IMR-90 (cell line): ENCODE measurements at places on chromosomes 5 and 9.

- H3K4me3 ChIP-seq: no peak overlapping the region
- no peaks in the 10 kb centered on the region for H3K36me3 ChIP-seq
- H3K27me3 ChIP-seq: no peaks in the 10 kb centered on the region
- no peak overlapping the region for H3K27ac ChIP-seq
Observed at GRCh38 chr5:181173420-181174342, 26.3 kb downstream of the OR2V2 start.

GRCh38 chr9:26677965-26678706 lies 214.5 kb downstream of the CAAP1 start:
- no peak overlapping the region for H3K4me3 ChIP-seq
- no peaks in the 10 kb centered on the region for H3K4me1 ChIP-seq
- no peaks in the 10 kb centered on the region for H3K27me3 ChIP-seq
- no peaks in the 10 kb centered on the region for H3K36me3 ChIP-seq
- DNase-seq: no peak
- no peak overlapping the region for H3K27ac ChIP-seq

DNA sequence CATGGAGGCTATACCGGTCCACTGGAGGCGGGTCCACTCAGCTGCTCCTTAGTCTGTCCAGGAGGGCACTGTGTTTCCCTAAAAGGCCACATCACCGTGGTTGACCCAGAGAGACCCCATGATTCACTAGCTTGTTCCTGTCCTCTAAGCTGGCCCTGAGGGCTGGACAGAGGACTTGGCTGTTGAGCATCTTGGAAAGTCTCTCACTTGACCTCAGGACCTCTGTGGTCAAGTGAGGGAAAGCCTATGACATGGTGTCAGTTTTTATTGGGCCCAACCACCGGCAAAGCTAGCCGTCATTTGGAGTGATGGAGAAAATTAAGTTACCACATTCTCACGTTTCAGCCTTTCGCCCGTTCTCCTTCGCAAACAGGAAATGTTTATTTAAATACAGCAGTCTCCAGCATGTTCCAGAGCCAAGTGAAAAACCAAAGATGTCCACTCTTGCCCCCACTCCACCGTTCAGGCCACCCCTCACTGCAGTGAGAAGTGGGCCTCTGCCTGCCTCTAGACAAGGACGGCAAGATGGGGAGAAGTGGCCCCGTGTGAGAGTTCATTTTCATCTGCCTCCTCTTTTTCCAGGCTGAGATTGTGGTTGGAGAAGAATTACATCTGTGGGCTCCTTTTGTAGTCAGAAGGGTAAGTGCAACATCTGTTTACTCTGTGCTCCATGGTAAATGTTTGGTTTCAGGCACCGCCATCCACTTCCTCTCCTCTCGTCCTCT lies 4.4 kb downstream of the SLIT3 start:
- no peak overlapping the region for H3K4me3 ChIP-seq
- peaks cover 22% of the 10 kb centered on the region for H3K27me3 ChIP-seq
- no peak for DNase-seq
- H3K4me1 ChIP-seq: no peaks in the 10 kb centered on the region
- no peak overlapping the region for H3K27ac ChIP-seq

- no peaks in the 10 kb centered on the region for H3K4me1 ChIP-seq
- DNase-seq: no peak
- peaks cover 4% of the 10 kb centered on the region; the same call in 1 of the 2 replicates for H3K27me3 ChIP-seq
- no peak overlapping the region for H3K27ac ChIP-seq
- no peaks in the 10 kb centered on the region for H3K36me3 ChIP-seq
Observed at GRCh38 chr5:32559921-32560320, 25.4 kb upstream of the SUB1 start.

DNA sequence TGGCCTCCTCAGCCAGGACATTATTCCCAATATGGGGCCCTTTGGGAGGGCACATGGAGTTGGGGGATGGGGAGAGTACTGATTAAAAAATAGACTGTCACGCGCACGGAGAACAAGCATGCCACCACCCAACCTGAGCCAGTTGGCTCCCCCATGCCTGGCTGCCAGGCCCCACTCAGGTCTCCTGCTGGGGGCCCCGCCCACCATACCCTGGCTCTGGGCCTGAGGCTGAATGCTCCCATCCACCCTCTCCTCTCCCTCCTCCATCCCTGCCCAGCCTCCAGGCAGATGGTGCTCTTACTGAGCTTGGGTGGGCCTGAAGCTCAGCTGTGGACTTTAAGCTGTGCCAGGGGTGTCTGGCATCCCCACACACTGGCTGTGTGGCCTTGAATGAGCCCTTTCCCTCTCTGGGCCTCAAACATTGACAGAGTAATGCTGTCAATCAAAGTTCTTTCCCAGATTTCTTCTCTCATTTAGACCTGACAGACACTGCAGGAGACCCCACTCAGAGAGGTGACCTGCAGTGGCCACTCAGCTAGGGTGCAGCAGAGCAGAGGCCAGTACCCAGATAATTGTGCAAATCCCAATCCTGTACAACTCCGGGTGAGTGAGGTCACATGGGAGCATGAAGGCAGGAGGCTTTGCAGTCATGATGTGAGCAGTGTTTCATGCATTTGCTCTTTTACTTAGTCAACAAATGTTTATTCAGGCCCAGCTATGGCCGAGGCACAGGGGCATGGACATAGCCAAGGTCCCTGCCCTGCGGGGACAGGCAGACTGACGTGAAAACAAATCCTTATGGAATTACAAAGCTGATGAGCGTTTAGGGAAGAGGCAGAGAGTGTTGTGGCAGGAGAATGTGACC lies 9.8 kb upstream of the SYNPO start:
- no peaks in the 10 kb centered on the region for H3K27me3 ChIP-seq
- H3K36me3 ChIP-seq: peaks cover 2% of the 10 kb centered on the region; the same call in 1 of the 2 replicates
- no peak overlapping the region for H3K4me3 ChIP-seq
- peaks cover 45% of the 10 kb centered on the region for H3K4me1 ChIP-seq

GRCh38 chr9:129225815-129226214 lies 47.8 kb upstream of the IER5L start:
- DNase-seq: peak; percentile 73
- H3K4me1 ChIP-seq: peaks cover 3% of the 10 kb centered on the region; the same call in 1 of the 2 replicates
- no peak overlapping the region for H3K4me3 ChIP-seq
- no peak overlapping the region for H3K27ac ChIP-seq
- H3K36me3 ChIP-seq: no peaks in the 10 kb centered on the region

- peaks cover 17% of the 10 kb centered on the region for H3K4me1 ChIP-seq
- no peak for DNase-seq
- peak overlapping the region; percentile 84 for H3K4me3 ChIP-seq
- H3K27ac ChIP-seq: no peak overlapping the region
- H3K27me3 ChIP-seq: peaks cover 5% of the 10 kb centered on the region; the same call in 1 of the 2 replicates
Observed at GRCh38 chr9:137606734-137607138, 1.2 kb downstream of the ARRDC1 start.

- H3K4me3 ChIP-seq: no peak overlapping the region
- peak; percentile 77 for DNase-seq
- H3K4me1 ChIP-seq: peaks cover 2% of the 10 kb centered on the region; the same call in 1 of the 2 replicates
- no peaks in the 10 kb centered on the region for H3K27me3 ChIP-seq
- H3K27ac ChIP-seq: no peak overlapping the region
- peaks cover 15% of the 10 kb centered on the region for H3K36me3 ChIP-seq
Observed at GRCh38 chr5:67147760-67148159, 48.8 kb downstream of the CD180 start.

- H3K36me3 ChIP-seq: no peaks in the 10 kb centered on the region
- no peak for DNase-seq
- no peaks in the 10 kb centered on the region for H3K27me3 ChIP-seq
- no peak overlapping the region for H3K4me3 ChIP-seq
Observed at GRCh38 chr9:91158286-91158685, 203.4 kb downstream of the AUH start.

- H3K4me3 ChIP-seq: no peak overlapping the region
- H3K36me3 ChIP-seq: no peaks in the 10 kb centered on the region
- no peaks in the 10 kb centered on the region for H3K4me1 ChIP-seq
- no peaks in the 10 kb centered on the region for H3K27me3 ChIP-seq
- no peak for DNase-seq
Observed at GRCh38 chr5:81842795-81843398, 92.0 kb upstream of the SSBP2 start.

- H3K4me3 ChIP-seq: no peak overlapping the region
- no peak for DNase-seq
- H3K27ac ChIP-seq: no peak overlapping the region
- no peaks in the 10 kb centered on the region for H3K36me3 ChIP-seq
Observed at GRCh38 chr5:24525414-24525813, 119.4 kb downstream of the CDH10 start.

DNA sequence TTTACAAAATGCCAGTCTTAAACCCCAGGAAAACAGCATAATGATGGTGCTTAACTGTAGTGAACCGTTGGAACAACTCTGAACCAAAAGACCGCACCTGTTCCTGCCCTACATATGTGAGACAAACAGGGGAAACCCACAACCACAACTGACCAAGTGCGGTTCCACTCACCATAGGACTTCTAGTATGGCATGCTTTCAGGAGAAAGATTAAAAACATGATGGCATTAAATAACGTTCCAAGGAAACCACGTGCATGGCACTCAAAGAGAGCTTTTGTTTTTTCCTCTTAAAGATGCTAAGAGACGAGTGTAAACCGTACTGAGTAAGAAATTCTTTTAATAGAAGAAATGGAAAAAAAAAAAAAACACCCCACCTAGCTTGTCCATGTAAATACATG lies 119.8 kb downstream of the SSBP2 start:
- no peaks in the 10 kb centered on the region for H3K36me3 ChIP-seq
- H3K27ac ChIP-seq: no peak overlapping the region

GRCh38 chr5:15525703-15526275 lies 25.8 kb downstream of the FBXL7 start:
- peaks cover 4% of the 10 kb centered on the region for H3K4me1 ChIP-seq
- peaks cover 3% of the 10 kb centered on the region; the same call in 1 of the 2 replicates for H3K36me3 ChIP-seq
- no peak overlapping the region for H3K4me3 ChIP-seq
- no peaks in the 10 kb centered on the region for H3K27me3 ChIP-seq
- DNase-seq: peak; percentile 63

GRCh38 chr9:20480249-20480648 lies 142.1 kb downstream of the MLLT3 start:
- H3K4me3 ChIP-seq: no peak overlapping the region
- no peak overlapping the region for H3K27ac ChIP-seq
- H3K4me1 ChIP-seq: peaks cover 2% of the 10 kb centered on the region
- DNase-seq: no peak
- H3K27me3 ChIP-seq: no peaks in the 10 kb centered on the region

GRCh38 chr9:78296201-78296892 lies 578 bp upstream of the PSAT1 start:
- peak; percentile 54 for DNase-seq
- H3K36me3 ChIP-seq: peaks cover 3% of the 10 kb centered on the region; the same call in 1 of the 2 replicates
- peaks cover 3% of the 10 kb centered on the region; the same call in 1 of the 2 replicates for H3K4me1 ChIP-seq
- H3K4me3 ChIP-seq: peak overlapping the region; percentile 50
- H3K27ac ChIP-seq: peak overlapping the region; percentile 82
- H3K27me3 ChIP-seq: no peaks in the 10 kb centered on the region

- DNase-seq: no peak
- H3K27ac ChIP-seq: no peak overlapping the region
- no peaks in the 10 kb centered on the region for H3K27me3 ChIP-seq
Observed at GRCh38 chr5:123673107-123673506, 161.1 kb downstream of the CSNK1G3 start.

GRCh38 chr9:89145097-89145496 lies 33.5 kb downstream of the SHC3 start:
- peaks cover 5% of the 10 kb centered on the region for H3K4me1 ChIP-seq
- no peaks in the 10 kb centered on the region for H3K27me3 ChIP-seq
- H3K4me3 ChIP-seq: no peak overlapping the region
- no peaks in the 10 kb centered on the region for H3K36me3 ChIP-seq
- H3K27ac ChIP-seq: no peak overlapping the region

DNA sequence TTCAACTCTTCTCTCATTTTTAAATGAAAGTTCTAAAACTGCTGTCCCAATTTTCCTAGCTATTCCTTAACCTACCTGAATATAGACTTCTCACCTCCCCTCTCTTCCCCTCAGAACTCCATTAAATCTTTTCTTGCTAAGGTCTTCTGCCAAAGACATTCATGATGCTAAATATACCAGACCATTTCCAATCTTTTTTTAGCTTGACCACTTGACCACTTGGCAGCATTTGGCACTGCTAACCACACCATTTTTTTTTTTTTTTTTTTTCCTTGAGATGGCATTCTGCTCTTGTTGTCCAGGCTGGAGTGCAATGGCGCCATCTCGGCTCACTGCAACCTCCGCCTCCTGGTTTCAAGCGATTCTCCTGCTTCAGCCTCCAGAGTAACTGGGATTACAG lies 3.6 kb upstream of the ZNF131 start:
- no peaks in the 10 kb centered on the region for H3K27me3 ChIP-seq
- H3K4me3 ChIP-seq: no peak overlapping the region
- no peak overlapping the region for H3K27ac ChIP-seq
- no peaks in the 10 kb centered on the region for H3K4me1 ChIP-seq
- H3K36me3 ChIP-seq: no peaks in the 10 kb centered on the region

GRCh38 chr5:67431191-67431590 lies 234.6 kb upstream of the CD180 start:
- H3K4me1 ChIP-seq: peaks cover 4% of the 10 kb centered on the region
- H3K4me3 ChIP-seq: no peak overlapping the region
- DNase-seq: no peak
- H3K36me3 ChIP-seq: no peaks in the 10 kb centered on the region

DNA sequence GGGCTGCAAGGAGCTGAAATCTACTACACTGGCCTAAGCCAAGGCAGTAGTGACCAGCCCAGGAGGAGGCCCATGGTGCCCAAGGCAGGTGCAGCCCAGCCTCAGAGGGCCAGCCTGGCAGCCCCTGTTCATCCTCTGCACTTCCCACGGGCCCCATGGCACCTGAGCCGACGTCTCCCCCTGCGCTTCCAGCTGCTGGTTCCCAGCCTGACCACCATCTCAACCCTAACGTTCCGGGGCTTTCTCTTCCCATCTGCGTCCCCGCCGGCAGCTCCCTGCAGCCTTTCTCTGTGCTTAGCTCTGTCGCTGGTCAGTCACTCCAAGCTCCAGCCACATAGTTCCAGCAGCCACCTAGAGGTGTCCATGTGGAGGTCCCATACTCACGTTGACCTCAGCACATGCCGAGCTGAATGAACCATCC lies 105.5 kb upstream of the LMX1B start:
- DNase-seq: no peak
- peaks cover 18% of the 10 kb centered on the region for H3K27me3 ChIP-seq
- H3K27ac ChIP-seq: no peak overlapping the region
- H3K4me1 ChIP-seq: no peaks in the 10 kb centered on the region; the same call in 1 of the 2 replicates
- H3K36me3 ChIP-seq: peaks cover 4% of the 10 kb centered on the region; the same call in 1 of the 2 replicates
- H3K4me3 ChIP-seq: no peak overlapping the region

- H3K27ac ChIP-seq: no peak overlapping the region
- H3K4me3 ChIP-seq: no peak overlapping the region
- H3K4me1 ChIP-seq: peaks cover 5% of the 10 kb centered on the region
- peak; percentile 62 for DNase-seq
- H3K36me3 ChIP-seq: no peaks in the 10 kb centered on the region
Observed at GRCh38 chr9:83937861-83938455, 16.7 kb upstream of the KIF27 start.

- no peak overlapping the region for H3K4me3 ChIP-seq
- no peak overlapping the region for H3K27ac ChIP-seq
- peaks cover 4% of the 10 kb centered on the region; the same call in 1 of the 2 replicates for H3K4me1 ChIP-seq
- H3K36me3 ChIP-seq: no peaks in the 10 kb centered on the region
Observed at GRCh38 chr5:127014573-127014972, 15.8 kb downstream of the MARCHF3 start.

- no peak overlapping the region for H3K4me3 ChIP-seq
- no peaks in the 10 kb centered on the region for H3K36me3 ChIP-seq
- DNase-seq: no peak
- H3K4me1 ChIP-seq: peaks cover 2% of the 10 kb centered on the region; the same call in 1 of the 2 replicates
- H3K27ac ChIP-seq: no peak overlapping the region
Observed at GRCh38 chr5:93382188-93382825, 198.7 kb downstream of the NR2F1-AS1 start.
